ENCODE measurements at places on chromosomes 7 and 10.

- no peak for DNase-seq
These were observed 46.2 kb downstream of the WDR37 start for GRCh38 chr10:1102416-1102815.

DNA sequence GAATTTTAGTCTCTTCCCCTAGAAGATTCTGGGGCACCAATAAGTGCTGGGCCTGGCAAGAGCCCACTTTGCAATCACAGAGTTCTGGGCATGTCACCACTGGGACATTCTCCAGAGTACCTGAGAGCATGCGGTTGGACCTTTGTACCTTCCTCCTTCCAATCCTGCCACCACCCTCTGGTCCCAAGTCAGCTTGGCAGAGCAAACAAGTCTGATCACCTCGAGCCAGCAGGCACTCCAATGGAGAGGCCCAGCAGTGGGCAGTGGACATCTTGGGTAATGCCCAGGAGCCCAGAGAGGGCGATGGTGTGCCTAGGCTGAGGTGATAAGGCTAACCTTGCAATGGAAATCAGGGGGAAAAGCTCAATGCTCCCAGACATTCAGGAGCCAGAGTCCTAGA, 43.4 kb downstream of the SH3PXD2A start:
- DNase-seq = no peak

GRCh38 chr7:2032876-2033407, 199.8 kb downstream of the MAD1L1 start:
- no peak for DNase-seq

DNA sequence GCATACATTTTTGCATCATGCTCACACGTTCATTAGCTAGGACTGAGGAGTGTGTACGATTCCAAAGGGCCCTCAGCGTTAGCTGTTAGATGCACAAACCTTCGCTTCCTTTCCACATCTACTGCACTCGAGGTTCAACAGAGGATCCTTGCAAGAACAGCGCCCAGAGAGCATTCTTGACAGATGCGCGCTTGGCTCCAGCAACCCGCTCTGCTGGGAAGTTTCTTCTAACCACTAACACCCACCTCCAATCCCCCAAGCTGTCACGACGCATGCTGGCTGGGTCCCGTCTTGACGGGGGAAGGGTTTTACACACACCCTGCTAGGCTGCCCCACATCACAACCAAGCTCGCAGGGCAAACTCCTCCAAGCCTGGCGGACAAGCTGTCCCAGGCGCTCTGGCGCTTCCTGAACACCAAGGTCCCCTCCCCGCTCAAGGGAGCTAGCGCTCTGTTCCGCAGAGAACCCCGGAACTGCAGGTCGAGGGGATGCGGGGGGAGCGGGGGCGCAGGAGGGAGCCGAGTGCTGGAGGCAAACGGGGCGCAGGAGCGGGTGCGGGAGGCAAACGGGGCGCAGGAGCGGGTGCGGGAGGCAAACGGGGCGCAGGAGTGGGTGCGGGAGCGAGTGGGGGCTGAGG, 653 bp upstream of the ADRB1 start:
- no peak for DNase-seq

GRCh38 chr7:55438757-55439525, 73.8 kb downstream of the LANCL2 start:
- no peak for DNase-seq

DNA sequence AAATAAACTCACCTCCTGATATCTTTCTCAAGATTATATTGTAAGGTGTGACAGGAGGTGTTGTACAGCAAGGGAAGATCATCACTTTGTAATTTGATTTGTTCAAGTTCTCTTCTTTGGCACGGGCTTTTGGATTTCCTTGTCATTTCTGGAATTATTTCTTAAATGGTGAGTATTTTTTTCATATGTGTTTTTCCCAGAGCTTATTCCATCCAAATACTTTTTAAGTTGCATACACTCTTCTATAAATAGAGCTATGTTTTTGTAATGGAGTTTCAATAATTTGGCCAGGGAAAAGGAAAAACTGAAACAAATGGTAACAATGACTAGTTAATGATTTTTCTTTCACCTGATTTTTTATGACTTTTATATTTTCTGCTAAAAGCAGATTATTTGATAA, 92.5 kb downstream of the CFAP58 start:
- DNase-seq = no peak

DNA sequence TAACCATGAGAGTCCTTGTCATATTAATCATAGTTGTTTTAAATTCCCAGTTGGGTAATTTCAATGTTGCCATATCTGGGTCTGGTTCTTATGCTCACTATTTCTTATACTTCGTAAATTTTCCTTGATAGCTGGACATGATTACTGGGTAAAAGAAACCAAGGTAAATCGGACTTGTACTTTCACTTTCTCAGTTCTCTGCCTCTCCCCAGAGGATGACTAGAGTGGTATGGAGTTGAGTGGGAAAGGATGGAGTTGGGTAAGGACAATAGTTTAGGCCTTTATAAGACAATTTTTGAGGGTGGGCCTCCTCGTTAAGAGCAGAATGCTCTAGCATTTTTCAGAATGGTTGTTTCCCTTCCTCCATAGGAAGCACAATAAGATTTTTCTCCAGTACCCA, 106.1 kb downstream of the CRPPA start:
- no peak for DNase-seq

- DNase-seq = no peak
These were observed 103.8 kb downstream of the ARID5B start for GRCh38 chr10:62005281-62005680.

- no peak for DNase-seq
These were observed 68.0 kb downstream of the SEPTIN14 start for GRCh38 chr7:55794527-55794926.

DNA sequence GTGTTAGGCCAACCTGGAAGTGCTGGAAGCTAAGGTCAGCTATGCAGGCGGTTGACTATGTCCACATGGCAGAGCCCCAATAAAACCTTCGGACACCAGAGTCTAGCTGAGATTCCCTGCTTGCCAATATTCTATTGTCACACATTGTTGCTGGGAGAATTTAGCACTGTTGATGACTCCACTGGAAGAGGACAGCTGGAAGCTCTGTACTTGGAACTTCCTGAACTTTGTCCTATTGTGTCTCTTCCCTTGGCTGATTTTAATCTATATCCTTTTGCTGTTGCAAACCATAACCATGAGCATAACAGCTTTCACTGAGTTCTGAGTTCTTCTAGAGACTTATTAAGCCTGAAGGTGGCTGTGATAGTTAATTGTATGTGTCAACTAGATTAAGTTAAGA, 12.0 kb downstream of the XRCC2 start:
- DNase-seq = peak; percentile 29

DNA sequence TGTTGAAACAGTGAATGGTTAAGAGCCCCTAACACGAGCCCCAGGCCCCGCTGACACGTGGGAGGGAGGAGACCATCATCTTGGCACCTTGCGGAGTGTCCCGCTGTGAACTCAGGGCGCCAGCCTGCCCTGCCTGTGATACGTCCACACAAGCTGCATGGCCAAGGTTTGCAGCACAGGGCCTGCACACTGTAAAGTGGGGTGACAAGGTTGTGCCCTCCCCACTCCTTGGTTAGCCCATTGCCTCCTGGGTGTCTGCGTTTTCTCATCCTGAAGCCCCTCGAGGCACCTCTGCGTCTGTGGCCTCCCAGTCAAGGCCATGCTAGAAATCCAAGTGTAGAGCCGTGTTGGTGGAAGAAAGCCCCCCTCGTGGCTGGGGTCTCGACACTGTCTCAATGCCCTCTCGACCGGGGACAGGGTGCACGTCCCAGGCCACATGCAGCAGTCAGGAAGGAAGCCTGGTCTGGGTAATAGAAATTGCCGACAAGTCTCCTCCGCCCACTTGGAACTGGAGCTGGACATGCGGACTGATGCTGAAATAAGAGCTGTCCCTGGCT, 192.1 kb downstream of the DNAJB6 start:
- no peak for DNase-seq

- DNase-seq = peak; percentile 100
These were observed 11.7 kb upstream of the VIM start for GRCh38 chr10:17216217-17216900.

GRCh38 chr10:100345570-100346330, 1.3 kb upstream of the SCD start:
- no peak for DNase-seq

- DNase-seq = no peak
These were observed 45.2 kb downstream of the PNLIPRP3 start for GRCh38 chr10:116472891-116473290.

DNA sequence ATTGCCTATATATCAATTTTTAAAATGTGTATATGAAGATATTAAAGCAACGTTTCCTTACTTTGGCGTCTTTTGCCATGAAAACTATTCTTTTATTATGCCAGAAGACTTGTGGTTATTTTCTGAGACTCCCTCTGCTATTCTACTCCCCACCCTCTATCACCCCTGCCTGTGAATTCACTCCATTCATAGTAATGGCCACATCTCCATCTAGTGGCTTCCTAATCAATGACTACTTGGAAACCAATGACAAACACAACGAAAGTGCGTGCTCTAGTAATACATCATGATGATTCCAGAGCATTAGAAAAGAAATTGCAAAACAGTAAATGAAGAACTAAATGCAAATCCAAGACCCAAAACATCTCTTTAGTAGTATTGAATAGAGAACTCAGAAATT, 186.7 kb upstream of the HGF start:
- peak; percentile 7 for DNase-seq

DNA sequence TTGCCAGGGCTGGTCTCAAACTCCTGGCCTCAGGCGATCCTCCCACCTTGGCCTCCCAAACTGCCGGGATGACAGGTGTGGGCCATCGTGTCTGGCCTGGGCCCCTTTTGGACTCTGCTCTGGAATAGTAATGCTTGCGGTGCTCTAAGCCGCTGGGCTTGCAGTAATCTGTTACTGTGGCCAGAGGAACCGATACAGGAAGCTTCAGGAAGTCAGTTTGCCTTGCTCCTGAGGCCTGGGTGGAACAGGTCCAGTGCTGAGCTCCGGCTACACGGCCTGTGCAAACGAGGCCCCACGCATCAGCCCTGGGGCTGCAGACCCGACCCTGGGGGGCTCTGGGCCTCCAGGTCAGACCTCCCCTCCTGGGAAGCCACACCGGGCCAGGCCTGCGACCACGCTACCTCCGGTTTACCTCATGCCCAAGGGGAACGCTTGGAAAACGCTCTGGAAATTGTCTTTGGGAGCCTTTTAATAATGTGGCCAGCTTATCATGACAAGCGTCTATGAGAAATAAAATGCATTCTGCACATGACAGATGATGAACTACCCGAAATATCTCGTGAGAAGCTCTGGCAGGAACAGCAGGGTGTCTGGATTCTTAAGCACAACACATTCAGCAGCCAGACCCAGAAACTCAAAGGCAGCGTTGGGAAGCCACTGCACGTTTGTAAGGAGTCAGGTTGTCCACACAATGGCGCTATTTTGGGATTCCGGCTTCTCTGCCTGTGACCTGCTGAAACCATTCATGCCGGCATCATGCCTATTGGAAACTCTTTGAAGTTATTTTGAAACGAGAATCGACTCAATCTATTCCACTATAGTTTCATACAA, 10.1 kb upstream of the ADAP1 start:
- no peak for DNase-seq

- DNase-seq = no peak
These were observed 176.4 kb downstream of the DNAJB6 start for GRCh38 chr7:157513162-157513621.

- DNase-seq = no peak
These were observed 199.0 kb downstream of the EBF3 start for GRCh38 chr10:129764901-129765663.

- DNase-seq = no peak
These were observed 253.7 kb downstream of the ANKRD7 start for GRCh38 chr7:118478236-118478635.

- no peak for DNase-seq
These were observed 37.6 kb downstream of the PPIF start for GRCh38 chr10:79384773-79385391.

DNA sequence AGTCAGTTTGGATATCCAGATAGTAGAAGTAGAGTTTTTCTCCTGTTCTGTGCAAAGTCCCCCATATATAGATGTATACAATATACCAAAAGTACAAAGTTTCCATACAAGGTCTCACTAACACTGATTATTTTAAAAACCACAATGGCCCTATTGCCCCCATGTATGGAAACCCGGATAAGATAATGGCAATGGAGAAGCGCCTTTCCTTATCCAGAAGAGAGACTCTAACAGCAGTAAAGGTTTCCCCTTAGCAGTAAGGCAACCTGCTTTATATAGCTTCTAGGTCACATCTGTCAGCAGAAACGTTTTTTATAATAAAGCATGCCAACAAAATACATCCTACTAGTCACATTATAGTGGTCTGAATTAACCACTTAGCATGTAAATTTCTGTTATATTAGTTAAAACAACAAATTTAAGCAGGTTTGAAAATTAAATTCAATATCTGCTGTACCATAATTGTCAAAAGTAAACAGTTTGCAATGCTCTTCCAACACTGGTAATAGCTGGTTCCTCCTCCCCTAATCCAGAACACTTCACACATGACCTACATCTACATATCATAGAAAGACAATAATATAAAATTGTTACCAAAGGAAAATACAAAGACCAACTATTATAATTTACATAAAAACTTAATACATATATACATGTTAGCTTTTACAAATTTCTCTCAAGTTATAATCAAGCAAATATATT, 22.4 kb downstream of the USP6NL start:
- no peak for DNase-seq

GRCh38 chr7:51518646-51519045, 202.0 kb upstream of the COBL start:
- DNase-seq = no peak

DNA sequence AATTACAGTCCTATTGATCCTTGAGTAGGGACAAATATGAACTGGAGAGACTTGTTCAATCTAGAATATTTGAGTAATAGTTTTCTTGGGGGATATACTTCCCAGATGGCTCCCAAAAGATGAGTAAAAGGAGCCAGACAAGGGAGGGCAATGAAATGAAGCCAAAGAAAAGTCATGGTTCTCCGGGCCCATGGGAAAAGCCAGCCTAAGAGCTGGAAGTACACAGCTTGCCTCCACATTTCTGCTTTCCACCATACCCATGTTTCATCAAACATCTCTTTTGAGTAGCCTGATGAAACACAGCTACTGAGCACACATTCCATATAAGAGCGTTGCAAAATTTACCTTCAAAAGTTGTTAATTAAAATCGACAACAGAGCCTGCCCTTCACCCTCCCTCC, 535.0 kb upstream of the FZD8 start:
- DNase-seq = no peak

- DNase-seq = no peak
These were observed 32.6 kb downstream of the NEUROD6 start for GRCh38 chr7:31307972-31308371.
